ENCODE measurements at places on chromosomes 12 and 14.

DNA sequence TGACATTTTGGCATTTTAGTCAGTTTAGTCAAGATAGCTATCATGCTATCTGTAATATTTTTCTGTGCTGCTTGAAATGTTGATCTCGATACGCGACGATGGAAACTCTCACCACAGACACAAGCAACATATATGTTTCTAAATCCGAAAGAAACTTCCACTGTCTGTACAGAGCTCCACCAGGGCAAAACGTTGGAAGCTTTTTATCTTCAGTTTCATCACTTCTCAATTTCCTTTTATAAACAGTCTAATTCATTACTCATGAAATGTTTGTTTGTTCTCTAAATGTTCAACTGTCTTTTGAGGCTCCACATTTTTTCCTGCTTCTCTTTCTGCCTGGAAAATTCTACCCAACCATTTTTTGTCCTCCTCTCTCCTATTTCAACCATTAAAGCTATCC, 737.6 kb downstream of the SLC16A7 start:
- DNase-seq: no peak

GRCh38 chr14:67391268-67391667, 20.7 kb downstream of the PLEK2 start:
- no peak for DNase-seq

- DNase-seq: no peak
Observed at GRCh38 chr14:28944605-28945004, 178.0 kb downstream of the FOXG1 start.

DNA sequence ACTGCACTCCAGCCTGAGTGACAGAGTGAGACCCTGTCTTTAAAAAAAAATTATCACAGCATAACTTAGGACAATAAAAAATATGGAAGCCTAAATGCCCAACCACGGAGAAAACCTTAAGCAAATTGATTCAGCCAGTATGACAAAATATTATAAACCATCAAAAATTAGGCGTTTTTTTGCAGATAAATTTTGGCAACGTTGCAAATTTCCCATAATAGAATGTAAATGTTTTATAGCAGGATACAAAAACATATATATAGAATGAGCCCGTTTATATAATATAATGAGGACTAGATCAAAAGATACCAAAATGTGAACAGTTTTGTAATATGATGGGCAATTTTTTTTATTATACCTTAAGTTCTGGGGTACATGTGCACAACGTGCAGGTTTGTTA, 6.8 kb upstream of the EML5 start:
- DNase-seq: no peak

- DNase-seq: no peak
Observed at GRCh38 chr14:70188659-70189455, at the start of gene SLC8A3. SLC8A3 (minus strand) TSS chr14:70188951; CDS start chr14:70168422, 20,529 bp downstream.

Data from activated gamma-delta T cell (primary cell).